Activated CD4-positive, alpha-beta T cell treated with anti-CD3 and anti-CD28 coated beads, Interleukin-2, amount 50 U/mL, for 1 hour (primary cell): ENCODE measurements at places on chromosomes 3 and 15.

GRCh38 chr15:42118650-42119445 lies 24.5 kb upstream of the PLA2G4D start:
- DNase-seq, result no peak

- DNase-seq, result no peak
These were observed 72.5 kb downstream of the MGLL start for GRCh38 chr3:127749787-127750225.

GRCh38 chr15:41018534-41018933 lies 65.3 kb downstream of the CHAC1 start:
- DNase-seq, result no peak

GRCh38 chr3:184570489-184570888 lies 8.9 kb downstream of the EPHB3 start:
- no peak for DNase-seq

DNA sequence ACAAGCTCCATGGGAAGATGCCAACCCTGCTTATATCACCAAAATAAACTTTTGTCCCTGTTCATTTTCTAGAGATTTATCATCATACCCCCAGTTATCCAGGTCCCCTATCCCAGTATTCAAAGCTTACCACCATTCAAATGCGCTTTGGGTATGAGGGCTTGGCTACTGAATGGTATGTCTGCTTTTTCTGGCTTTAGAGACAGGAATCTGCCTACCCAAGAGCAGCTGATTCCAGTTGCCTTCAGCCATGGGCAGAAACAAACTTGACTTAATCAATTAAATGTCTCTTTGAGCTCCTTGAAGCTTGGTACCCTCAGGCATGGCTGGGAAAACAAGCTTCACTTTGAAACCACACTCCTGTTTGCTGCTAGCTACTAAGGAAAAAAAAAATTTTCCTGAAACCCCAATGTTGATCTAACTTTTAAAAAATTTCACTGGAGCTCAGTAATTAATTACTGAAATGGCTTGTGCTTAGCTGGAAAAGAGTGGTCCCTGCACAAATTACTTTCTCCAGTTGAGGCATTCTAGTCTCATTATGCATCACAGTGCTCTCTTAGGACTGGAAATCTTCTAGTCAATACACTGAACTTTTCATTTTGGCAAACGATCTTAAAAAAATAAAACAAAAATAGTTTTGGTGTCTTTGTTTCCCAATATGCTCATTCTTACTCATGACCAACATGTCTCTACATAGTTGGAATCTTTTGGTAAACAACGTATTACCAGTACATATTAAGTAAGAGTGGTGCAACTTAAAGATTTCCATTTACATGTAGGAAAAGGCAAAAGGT lies 242.8 kb downstream of the DTWD1 start:
- no peak for DNase-seq

- no peak for DNase-seq
These were observed 12.0 kb upstream of the PAQR9 start for GRCh38 chr3:142975316-142975995.

DNA sequence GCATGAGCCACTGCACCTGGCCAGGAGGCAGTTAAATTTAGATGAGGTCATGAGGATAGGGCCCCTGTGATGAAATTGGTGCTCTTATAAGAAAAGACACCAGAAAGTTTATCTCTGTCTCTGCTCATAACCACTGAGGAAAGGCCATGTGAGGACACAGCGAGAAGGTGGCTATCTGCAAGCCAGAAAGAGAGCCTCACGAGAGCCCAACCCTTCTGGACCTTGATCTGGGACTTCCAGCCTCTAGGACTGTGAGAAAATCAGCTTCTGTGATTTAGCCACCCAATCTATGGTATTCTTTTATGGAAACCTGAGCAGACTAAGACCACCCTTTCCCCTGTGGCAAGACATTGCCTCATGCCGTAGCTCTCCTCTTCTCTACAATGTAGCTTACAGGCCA lies 337.6 kb downstream of the THSD4 start:
- no peak for DNase-seq

GRCh38 chr3:15528854-15529537 lies 7.5 kb upstream of the COLQ start:
- DNase-seq, result no peak

GRCh38 chr3:132867956-132868355 lies 145.7 kb upstream of the NPHP3 start:
- no peak for DNase-seq

DNA sequence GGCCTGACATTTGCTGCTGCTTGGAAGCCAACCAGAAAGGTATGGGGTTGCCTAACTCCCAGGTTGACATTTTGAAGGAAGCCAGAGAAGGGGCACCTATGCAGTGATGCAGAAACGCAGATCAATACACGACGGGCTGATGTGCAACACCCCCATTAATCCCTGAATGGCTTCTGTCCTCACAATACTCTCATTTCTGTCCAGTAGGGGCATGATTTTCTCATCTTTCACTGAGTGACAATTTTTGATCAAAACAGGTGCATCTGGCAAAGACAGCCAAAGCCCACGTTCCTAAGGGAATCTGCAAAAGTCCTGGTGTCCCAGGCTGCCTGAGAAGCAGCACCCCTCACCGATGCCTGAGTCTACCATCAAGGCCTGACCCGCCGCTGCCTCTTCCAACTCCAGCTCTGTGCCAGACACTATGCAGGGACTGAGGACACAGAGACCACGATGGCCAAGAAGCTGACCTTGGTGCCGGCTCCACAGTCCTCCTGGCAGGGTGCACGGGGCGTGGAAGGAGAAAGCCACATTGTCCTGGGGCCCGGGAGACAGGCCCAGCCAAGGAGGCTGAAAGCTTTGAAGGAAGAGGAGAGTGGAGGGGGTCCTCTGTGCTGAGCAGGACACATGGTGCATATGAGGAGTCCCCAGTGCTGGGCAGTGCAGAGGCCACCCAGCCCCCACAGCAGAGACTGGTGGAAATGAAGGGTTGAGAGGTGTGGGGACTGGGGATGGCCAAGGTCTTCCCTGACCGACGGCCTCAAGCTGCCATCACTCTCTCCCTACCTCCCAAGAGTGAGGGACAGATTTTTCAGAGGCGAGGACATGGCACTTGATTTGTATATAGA lies 159.6 kb downstream of the NUP210 start:
- DNase-seq, result no peak

DNA sequence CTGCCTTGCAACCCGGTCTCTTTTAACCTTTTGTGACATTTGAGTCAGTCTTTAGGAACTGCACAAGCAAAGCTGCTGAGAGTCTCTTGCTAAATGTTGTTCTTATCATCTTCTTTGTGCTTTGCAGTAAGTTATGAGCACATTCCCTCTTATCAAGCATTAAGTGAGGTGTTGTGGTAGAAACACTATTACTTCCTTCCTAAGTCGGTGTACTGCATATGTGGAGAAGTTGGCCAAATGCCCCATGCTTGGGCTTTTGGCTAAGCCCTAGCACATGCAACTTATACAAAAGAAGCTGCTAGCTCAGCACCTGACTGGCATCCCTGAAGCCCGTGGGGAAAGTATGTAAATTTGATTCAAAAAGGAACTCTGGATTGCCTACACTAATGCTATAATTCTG lies 136.5 kb upstream of the RBMS3 start:
- no peak for DNase-seq

DNA sequence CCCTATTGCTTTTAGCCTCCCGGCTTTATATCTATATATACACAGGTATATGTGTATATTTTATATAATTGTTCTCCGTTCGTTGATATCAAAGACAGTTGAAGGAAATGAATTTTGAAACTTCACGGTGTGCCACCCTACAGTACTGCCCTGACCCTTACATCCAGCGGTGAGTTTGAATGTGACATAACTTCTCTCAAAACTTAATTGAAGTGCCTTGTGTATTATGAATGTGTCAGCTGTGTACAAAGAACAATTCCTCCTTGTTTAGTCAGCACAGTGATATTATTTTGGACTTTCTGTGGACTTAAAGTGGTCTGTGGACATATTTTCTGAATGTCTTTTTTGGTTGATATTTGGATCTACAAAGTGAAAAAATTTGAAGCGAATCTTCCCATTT lies 220 bp downstream of the TP63 start:
- DNase-seq, result no peak

- no peak for DNase-seq
These were observed 15.9 kb upstream of the HES1 start for GRCh38 chr3:194119831-194120590.

DNA sequence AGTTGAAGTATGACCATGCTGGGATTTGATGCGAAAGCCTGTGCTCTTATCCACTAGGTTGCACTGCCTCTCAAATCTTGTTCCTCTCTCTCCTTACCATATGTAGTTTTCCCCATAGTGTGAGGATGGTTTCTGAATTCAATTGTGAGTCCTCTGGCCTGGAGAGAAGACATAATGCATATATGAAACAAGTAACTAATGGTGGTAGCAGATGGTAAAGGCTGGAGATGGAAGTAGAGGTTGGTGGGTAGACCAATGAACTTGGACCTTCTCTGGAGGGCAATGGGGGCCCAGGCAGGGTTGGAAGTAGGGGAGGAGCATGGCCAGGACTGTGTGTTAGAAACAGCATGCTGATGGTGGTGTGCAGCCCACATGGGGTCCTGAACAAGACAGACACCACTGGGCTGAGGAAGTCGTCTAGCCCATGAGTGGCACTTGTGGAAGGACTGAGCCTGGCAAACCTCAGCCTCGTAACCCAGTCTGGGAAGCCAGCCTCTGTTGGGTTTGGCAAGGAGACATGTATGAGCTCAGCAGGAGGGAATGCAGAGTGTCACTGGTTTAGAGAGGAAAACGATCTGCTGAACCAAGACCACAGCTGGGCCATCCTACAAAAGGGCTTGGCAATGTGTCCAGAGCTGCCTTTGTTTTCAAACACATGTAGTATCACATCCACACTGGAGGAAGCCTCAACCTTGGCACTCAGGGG lies 18.5 kb upstream of the LMCD1 start:
- DNase-seq, result no peak

DNA sequence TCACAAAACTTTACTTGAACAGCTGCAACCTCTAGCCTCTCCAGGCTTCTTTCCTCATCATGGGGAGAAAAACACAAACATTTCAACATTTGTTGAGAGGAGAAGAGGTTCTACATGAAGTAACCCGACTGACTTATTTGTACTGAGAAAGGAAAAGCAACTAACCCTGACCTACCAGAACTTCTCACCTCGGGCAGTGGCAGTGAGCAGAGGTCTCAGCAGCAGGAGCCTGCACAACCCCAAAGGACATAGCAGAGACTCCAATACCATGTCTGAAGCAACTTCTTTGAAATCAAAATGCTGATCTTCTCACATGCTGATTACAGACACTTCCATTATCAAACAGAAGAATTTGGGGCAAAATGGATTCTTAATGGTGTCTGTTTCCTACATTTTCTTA lies 1085.6 kb upstream of the CFAP20DC start:
- no peak for DNase-seq

DNA sequence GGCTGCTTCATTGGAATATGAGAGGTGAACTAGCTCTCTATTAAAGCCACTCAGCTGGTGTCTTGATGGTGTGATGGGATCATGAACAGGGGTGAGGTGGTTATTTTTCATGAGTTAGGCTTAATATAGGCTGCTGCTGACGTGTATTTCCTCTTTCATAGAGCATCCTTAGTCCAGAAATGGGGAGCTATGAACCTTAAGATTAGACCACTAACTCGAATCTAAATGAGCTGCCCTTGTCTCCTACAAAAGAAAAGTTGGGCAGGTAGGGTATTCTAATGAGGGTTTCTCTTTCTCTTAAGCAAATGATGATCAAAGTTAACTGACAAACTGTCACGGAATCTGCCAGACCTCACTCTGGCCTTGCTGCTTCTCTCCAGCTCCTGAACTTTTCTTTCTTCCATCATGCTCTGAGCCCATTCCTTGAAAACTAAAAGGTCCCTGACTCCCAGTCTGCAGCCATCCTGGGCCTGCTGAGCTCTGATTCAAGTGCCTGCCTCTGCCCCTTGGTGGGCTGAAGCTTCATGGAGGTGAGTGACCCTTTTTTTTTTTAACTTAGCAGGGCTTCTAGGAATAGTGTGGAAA lies at the start of gene TRIM69:
Gene TRIM69, plus strand, starts transcription at position 348 of the 585 bp plus-strand sequence. Its CDS starts 177 bp downstream, at position 525.
- DNase-seq, result no peak

GRCh38 chr3:40765884-40766283 lies 241.1 kb downstream of the ZNF621 start:
- no peak for DNase-seq

- DNase-seq, result no peak
These were observed 330.6 kb downstream of the VPS13C start for GRCh38 chr15:61729646-61730045.

- DNase-seq, result no peak
These were observed 6.8 kb upstream of the TRIM69 start for GRCh38 chr15:44729408-44730127.

DNA sequence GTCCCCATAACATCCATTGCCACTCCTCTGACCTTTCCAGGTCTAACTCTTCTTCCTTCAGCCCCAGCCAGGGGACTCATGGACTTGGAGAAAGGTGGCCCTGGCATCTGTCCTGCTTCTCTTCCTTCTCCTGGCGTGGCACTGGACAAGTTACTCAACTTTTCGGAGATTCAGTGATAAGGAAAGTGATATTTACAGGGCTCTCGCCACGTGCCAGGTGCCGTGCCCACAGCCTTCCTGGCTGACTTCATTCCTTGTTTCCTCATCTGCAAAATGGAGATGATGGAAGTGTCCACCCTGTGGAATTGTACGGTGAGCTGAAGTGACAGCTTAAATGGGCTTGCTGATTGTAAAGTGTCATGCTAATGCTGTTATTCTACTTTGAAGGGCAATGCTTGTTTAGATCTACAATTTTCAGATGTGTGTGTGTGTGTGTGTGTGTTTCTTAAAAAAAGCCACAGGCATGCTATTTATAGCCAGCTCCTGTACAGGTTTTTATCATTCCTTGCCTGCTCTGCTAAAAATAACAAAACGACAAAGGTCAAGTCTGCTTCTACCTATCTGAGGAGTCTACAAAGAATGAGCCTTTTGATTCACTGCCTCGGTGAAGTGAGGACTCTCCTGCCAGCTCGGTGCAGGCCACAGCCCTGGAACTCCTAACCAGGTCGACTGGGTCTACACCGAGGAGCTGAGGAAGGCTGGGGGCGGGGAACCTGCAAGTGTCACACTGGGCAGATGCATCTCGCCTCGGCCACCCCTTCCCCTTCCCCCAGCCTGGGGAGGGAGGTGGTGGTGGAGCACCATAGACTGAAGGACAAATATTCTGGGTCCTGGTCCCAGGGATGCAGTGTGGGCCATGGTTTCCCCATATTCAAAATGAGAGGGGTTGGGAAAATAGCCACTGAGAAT lies 11.4 kb upstream of the ATP2B2 start:
- no peak for DNase-seq

GRCh38 chr3:194773771-194774455 lies 88.2 kb downstream of the FAM43A start:
- no peak for DNase-seq
